ENCODE measurements at places on chromosomes 11 and 22. TPM values are rescaled to one million over a fixed set of nuclear protein-coding genes. Genes with fewer than 3 reads are reported as not detected.
A peak's percentile ranks its signal among the peaks of the same experiment; 100 is the strongest.

The ATP5MG gene
- 140 TPM for total RNA-seq

The TNNI2 gene
- not detected for total RNA-seq

DNA sequence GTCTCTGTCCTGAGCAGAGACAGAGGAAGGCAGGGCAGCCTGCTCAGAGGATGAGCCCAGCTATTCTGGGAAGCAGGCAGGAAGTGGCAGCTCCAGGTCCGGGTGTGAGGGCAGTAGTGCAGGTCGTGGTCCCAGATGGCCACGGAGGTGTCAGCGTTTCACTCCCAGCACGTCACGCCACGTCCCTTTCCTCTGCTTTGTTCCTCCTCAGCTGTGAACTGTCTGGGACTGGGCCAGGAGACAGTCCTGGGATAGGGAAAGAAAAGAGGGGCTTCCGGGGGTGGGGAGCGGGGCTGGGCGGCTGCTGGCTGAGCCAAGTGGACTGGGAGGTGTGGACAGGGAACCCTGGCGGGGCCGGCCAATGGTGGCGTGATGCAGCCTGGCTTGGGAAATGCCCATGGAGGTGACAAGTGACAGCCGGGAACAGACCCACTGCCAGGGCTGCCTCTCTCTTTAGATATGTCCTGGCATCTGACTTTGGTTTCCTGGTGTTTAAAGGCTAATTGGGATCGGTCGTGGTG lies 64.7 kb downstream of the KCNQ1 start:
- peak; percentile 14 for DNase-seq

GRCh38 chr11:35588627-35589026 lies 29.6 kb upstream of the FJX1 start:
- no peak for DNase-seq

DNA sequence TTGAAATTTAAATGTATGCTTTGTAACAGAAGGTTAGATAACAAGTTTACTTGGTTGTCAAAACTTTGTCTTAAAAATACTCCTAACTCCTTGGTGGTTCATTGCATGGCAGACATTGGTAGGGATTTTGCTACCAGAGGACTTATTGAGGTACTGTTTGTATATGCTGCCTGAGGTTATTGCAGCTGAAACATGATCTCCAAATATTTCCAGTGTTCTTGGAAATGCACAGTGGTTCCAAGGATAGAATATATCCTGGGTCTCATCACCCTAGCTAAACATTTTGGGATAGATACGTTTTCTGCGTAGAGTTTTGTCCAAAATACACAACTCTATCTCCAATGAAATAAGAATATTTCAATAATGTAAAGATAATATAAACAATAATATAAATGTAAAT lies 109.2 kb downstream of the RAB38 start:
- no peak for DNase-seq

- no peak for DNase-seq
Measured at GRCh38 chr11:9136741-9137140, 45.3 kb upstream of the SCUBE2 start.

Measured in glutamatergic neuron (in vitro differentiated cells).